Retinal pigment epithelial cell (primary cell): ENCODE measurements at places on chromosomes 6 and 20.
A peak's percentile ranks its signal among the peaks of the same experiment; 100 is the strongest.

GRCh38 chr6:88165087-88165843 lies 882 bp downstream of the CNR1 start:
- no peak for DNase-seq

GRCh38 chr6:132194529-132194928 lies 206.7 kb downstream of the MOXD1 start:
- no peak for DNase-seq

- no peak for DNase-seq
Measured at GRCh38 chr20:59043698-59044097, 1.1 kb upstream of the PRELID3B start.

- DNase-seq, result no peak
Measured at GRCh38 chr20:34708621-34709043, 4.5 kb downstream of the TP53INP2 start.

GRCh38 chr6:55822815-55823214 lies 52.6 kb downstream of the BMP5 start:
- peak; percentile 51 for DNase-seq

- no peak for DNase-seq
Measured at GRCh38 chr6:137874204-137875057, 7.4 kb downstream of the TNFAIP3 start.

- no peak for DNase-seq
Measured at GRCh38 chr6:90249034-90249433, 47.6 kb downstream of the BACH2 start.

- no peak for DNase-seq
Measured at GRCh38 chr6:154206141-154206540, 150.5 kb downstream of the IPCEF1 start.

DNA sequence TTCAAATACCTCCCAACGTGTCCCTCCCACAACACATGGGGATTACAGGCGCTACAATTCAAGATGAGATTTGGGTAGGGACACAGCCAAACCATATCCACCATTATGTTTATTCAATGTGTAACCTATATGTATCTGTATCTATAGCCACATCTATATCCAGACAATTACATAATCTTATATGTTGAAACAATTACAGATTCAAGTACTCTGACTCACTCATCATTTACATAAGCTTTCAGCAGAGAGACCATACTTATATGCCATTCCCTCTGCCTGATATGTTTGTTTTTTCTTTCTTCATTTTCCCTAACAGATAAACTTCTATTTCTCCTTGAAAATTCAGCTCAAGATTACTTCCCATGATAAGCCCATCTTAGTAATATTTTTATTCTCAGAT lies 163.6 kb downstream of the LAMA2 start:
- DNase-seq, result no peak

- DNase-seq, result no peak
Measured at GRCh38 chr20:54070187-54070987, at the start of gene BCAS1. BCAS1 (minus strand) TSS chr20:54070594; CDS start chr20:54058718, 11,876 bp downstream.

DNA sequence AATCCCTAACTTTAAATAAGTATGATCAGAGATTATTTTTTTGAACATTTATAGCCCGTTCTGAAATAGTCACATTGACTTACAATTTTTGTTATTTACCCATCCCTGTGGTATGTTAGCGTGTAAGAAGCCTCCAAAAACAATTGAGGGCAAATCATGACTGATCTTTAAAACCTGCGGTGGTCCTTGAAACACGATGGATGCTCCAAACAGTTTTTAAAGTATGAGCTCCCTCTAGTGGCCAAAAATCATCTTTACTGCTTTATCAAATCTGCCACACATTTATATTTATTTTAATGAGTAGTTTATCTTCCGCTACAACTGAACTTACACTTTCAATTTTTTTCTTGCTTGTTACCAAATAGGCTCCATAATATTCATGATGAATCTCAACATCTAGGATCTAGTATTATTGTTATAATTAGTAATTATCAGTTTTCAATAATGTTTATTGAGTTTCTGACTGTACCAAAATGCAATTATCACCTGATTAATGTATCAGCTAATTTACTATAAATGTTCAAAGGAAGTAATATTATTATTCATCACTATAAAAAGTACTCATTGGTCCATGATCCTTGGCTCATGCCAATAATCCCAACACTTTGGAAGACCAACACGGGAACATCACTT lies 52.2 kb downstream of the MARCKS start:
- no peak for DNase-seq

- DNase-seq, result peak; percentile 97
Measured at GRCh38 chr20:54122189-54122588, 51.6 kb downstream of the CYP24A1 start.

GRCh38 chr6:72616406-72617015 lies 5.4 kb upstream of the KCNQ5 start:
- no peak for DNase-seq

GRCh38 chr20:36644032-36644705 lies 1.8 kb downstream of the SLA2 start:
- DNase-seq, result no peak

- DNase-seq, result no peak
Measured at GRCh38 chr20:51862796-51863195, 60.5 kb upstream of the SALL4 start.

DNA sequence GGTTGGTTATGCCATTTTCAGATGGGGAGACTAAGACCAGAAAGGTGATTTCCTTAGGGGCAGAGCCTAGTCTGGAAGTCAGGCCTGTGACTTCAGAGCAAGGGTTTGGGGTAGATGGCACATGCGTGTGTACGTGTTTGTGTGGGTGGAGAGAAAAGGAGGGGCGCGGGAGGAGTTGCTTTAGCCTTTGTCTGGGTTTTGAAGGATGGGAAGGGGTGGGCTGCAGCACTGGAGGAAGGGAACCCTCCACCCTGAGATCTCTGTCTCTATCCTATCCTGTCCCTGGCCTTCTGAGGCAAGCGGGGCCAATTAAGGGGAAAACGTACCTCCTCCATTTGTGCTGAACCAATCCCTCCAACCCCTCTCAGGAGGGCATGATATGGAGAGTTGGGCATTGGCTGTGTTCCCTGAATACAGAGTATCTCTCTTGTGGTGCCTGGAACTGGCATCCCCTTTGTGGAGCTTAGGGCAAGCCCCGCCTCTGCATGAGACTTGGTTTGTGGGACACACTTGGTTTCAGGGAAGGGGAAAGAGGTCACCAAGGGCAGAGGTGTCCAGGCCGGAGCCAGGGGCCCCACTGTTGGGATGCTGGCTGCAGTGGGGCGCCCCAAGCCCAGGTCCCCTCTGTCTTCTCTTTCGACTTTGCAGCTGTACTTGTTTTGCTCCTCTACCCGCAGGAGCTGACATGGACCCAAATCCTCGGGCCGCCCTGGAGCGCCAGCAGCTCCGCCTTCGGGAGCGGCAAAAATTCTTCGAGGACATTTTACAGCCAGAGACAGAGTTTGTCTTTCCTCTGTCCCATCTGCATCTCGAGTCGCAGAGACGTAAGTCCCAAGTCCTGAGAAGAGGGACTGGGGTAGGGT lies at the start of gene DBNDD2:
Gene DBNDD2 (plus strand): TSS at position 507 of the 863 bp plus-strand sequence. CDS start 179 bp downstream, at position 686.
- DNase-seq, result no peak

DNA sequence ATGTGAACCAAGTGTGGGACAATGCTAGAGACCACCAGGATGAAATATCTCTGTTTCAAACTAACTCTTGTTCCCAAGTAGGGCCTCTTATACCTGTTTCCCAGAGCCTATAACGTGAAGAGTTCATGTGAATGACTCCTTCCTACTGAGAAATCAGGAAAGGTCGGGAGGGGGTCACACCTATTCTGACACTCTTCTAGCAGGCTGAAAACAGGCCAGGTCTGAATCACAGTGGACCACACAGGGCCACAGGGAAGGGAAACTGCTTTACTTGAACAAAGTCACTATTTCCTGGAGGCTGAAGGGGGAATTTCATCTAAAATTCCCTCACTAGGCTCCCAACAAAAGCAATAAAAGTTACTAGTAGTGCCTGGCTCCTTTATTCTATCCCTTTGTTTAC lies 88.4 kb upstream of the BMP2 start:
- no peak for DNase-seq

- no peak for DNase-seq
Measured at GRCh38 chr20:45341579-45341938, 6.7 kb downstream of the SDC4 start.

- DNase-seq, result no peak
Measured at GRCh38 chr20:48139262-48140041, 354.2 kb upstream of the SULF2 start.

DNA sequence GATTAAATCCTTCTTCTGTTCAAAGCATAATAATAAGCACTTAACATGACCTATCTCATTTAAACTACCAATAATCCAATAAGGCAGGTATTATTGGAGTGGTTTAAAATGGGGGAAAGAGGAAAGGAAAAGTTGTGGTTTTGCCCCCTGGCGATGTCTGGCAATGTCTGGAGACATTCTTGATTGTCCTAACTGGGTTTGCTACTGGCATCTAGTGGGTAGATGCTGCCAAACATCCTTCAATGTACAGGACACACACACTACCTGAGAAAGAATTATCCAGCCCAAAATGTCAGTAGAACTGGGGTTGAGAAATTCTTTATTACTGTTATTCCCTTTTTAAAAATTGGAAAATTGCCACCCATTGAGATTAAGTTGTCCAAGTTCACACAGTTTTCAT lies 25.2 kb upstream of the SRSF6 start:
- DNase-seq, result no peak

DNA sequence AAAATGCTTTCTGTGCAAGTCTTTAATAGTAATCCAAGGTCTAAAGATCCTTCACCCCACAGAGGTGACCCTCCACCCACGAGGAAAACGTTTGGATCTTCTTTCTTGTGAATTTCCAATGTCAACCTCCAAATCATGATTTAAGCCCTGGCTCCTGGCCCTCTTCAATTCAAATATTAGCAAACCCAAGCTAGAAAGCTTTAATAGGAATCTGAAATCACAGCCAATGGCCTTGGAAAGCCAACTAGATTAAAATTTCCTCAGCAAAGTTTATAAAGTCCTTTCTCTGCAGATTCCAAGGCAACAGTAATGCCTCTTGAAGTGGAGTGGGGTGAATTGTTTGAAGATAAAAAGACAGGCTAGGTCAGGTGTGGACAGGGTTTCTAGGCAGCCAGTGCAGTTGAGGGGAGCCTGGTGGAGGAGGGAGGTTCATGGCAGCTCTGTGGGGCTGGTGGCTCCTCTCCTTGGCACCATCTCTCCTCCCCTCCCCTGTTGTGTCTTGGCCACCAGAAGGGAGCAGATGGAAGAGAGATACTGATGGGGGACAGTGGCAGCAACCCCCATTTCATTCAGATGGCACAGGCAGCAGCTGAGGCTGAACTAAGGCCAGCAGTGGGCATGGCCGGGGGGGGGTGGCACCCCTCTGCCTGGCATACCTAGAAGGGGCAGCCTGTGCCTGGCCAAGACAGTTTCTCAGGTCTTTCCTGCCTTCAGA lies 12.0 kb upstream of the UQCC2 start:
- no peak for DNase-seq
